Brain (organoid and tissue), 16 donors: ENCODE measurements at places on chromosomes 11 and 22.

- no peak for DNase-seq
Measured at GRCh38 chr22:29259253-29259899, 8.4 kb downstream of the RHBDD3 start.

DNA sequence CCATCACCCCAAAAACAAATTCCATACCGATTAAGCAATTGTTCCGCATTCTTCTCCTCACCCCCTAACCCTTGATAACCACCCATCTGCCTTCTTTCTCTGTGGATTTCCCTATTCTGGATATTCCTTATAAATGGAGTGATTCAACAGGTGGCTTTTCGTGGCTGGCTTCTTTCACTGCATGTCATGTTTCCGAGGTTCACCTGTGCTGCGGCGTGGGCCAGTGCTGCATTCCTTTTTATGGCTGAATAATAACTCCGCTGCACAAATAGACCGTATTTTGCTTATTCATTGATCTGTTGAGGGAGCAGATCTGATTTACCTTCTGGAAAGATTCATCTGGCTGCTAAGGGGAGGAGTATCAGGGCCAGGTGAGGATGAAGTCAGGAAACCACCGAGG is 94.8 kb upstream of the ASPHD2 start:
- DNase-seq: no peak

DNA sequence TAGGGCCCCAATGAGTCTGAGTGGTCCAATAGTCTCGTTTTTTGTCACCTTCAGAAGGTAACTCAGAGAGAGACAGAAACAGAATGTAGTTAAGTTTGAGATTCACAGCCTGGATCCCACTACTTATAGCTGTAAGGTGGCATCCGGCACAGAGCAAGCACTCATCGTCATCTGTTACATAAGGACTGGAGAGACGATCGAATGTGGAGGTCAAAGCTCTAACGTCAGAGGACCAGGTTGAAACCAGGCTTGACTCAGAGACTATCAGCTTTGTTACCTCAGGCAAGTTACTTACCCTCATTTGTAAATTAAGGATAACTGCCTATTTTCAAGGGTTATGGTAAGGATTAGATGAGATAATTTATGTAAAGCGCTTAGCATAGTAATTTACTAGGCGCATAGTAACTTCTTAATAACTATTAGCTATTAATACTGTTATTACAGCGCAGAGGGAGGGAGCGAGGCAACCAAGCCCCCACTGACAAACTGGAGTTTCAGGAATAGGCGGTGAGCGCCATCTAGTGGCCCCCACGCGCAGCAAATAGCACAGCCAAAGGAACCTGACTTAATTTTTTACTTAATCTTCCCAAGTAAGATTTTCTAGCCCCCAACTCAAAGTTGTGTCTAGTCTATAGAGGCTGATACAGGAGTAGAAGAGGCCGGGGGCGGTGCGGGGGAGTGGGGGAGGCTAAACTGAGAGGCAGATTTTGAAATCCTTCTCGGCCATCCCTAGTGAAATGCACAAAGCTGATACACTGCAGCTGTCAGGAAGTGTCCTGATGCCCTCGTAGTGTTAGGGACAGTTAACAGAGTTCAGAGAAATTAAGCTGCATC is 29.0 kb upstream of the API5 start:
- DNase-seq: peak; percentile 70

DNA sequence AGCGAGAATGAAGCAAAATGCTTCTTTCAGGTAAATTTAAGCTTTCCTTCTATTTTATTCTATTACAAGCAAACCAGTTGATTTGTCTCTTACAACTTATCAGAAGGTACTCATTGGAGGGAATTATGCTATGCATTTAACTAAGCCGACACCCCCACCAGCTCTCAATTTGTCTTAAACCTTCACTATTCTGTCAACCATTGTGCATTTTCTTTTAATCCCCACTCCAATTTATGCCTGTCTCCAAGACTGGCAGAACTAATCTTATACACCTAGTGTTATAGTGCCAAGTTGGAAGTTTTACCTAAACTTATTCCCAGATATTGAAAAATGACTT is 12.5 kb downstream of the TAF1D start:
- DNase-seq: no peak

GRCh38 chr11:12094872-12095800 is 15.3 kb upstream of the MICAL2 start:
- DNase-seq: no peak
